PC-9 (cell line): ENCODE measurements at places on chromosomes 12 and 14.

DNA sequence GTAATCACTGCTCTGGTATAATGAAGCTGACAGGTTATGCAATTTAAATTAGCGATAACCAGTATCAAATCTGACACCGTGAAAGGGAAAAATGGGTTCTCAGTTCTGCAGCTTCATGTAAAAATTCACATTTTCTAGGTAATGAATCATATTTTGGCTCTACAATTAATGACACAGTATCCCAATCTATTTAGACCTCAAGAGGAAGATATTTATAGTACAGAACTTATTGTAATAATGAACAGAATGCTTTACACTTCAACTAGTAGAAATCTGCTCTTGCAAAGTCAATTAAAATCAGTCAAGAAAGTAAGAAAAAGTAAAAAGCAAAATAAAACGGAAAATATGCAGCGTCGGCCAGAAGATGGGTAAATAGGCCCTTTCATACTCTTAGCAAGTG is 24.3 kb downstream of the SEL1L start:
- no peak for DNase-seq
- no peaks in the 10 kb centered on the region for H3K4me1 ChIP-seq
- no peaks in the 10 kb centered on the region for H3K27me3 ChIP-seq
- no peak overlapping the region for H3K4me3 ChIP-seq

GRCh38 chr12:105783983-105784947 is 354.5 kb downstream of the NUAK1 start:
- no peaks in the 10 kb centered on the region for H3K4me1 ChIP-seq
- no peaks in the 10 kb centered on the region for H3K36me3 ChIP-seq
- H3K4me3 ChIP-seq, result no peak overlapping the region

- H3K27ac ChIP-seq, result peak overlapping the region; percentile 29; the same call in 1 of the 2 replicates
- H3K36me3 ChIP-seq, result no peaks in the 10 kb centered on the region
- no peak overlapping the region for H3K4me3 ChIP-seq
- peak; percentile 78 for DNase-seq
- H3K27me3 ChIP-seq, result no peaks in the 10 kb centered on the region
Observed at GRCh38 chr12:120013659-120014380, 24.8 kb downstream of the BICDL1 start.

- no peak overlapping the region for H3K4me3 ChIP-seq
- DNase-seq, result no peak
- no peak overlapping the region for H3K27ac ChIP-seq
- no peaks in the 10 kb centered on the region for H3K4me1 ChIP-seq
- H3K36me3 ChIP-seq, result no peaks in the 10 kb centered on the region
Observed at GRCh38 chr12:91785655-91786498, 359.8 kb downstream of the BTG1 start.

GRCh38 chr12:4271717-4272423 is 1.7 kb upstream of the CCND2 start:
- peaks cover 81% of the 10 kb centered on the region for H3K27me3 ChIP-seq
- no peak overlapping the region for H3K27ac ChIP-seq

- DNase-seq, result no peak
- peak overlapping the region; percentile 99 for H3K4me3 ChIP-seq
- H3K27me3 ChIP-seq, result no peaks in the 10 kb centered on the region
- peaks cover 49% of the 10 kb centered on the region for H3K4me1 ChIP-seq
- peaks cover 48% of the 10 kb centered on the region for H3K36me3 ChIP-seq
Observed at GRCh38 chr12:56723889-56724700, 1.0 kb downstream of the NACA start.

DNA sequence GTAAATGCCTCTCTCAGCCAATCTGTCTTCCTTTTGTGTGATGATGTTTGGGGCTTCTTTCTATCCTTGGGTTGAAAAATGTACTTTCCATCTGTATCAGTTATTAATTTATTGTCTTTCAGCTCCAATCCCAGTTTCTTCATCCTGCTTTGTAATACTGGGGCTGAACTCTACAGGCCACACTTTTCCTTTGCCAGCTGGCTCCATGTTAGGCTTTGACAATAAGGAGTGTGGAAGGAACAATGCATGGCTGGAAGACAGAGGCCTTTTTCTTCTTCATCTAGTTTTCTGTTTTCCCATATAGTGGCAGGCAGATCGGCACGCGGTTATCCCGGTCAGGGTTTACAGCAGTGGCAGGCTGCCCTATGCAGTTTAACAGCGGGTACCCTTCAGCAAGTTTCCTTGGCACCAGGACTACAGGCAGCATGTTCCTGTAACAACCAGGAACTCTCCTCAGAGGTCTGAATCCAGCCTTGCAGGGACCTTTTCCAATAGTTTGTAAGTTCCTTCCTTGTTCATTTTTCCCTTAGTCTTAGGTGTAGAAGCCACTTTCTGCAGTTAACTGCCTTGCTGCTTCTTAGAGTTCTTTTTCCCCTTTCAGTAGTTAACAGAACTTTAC is 38.5 kb upstream of the CRACR2A start:
- H3K36me3 ChIP-seq, result no peaks in the 10 kb centered on the region
- no peak overlapping the region for H3K4me3 ChIP-seq
- H3K4me1 ChIP-seq, result no peaks in the 10 kb centered on the region
- no peak for DNase-seq
- peaks cover 59% of the 10 kb centered on the region for H3K27me3 ChIP-seq

- no peaks in the 10 kb centered on the region for H3K27me3 ChIP-seq
- H3K4me1 ChIP-seq, result peaks cover 36% of the 10 kb centered on the region
- peak overlapping the region; percentile 38 for H3K27ac ChIP-seq
- H3K4me3 ChIP-seq, result no peak overlapping the region
- DNase-seq, result peak; percentile 93
Observed at GRCh38 chr12:65958456-65958855, 134.2 kb downstream of the HMGA2 start.

GRCh38 chr14:74848768-74849167 is 27.2 kb downstream of the PROX2 start:
- H3K4me1 ChIP-seq, result peaks cover 12% of the 10 kb centered on the region
- no peak overlapping the region for H3K4me3 ChIP-seq
- no peak overlapping the region for H3K27ac ChIP-seq
- H3K36me3 ChIP-seq, result no peaks in the 10 kb centered on the region
- no peaks in the 10 kb centered on the region for H3K27me3 ChIP-seq

- H3K4me1 ChIP-seq, result no peaks in the 10 kb centered on the region
- H3K4me3 ChIP-seq, result no peak overlapping the region
- no peaks in the 10 kb centered on the region for H3K27me3 ChIP-seq
- no peak overlapping the region for H3K27ac ChIP-seq
Observed at GRCh38 chr12:16492820-16493797, 112.9 kb downstream of the LMO3 start.

DNA sequence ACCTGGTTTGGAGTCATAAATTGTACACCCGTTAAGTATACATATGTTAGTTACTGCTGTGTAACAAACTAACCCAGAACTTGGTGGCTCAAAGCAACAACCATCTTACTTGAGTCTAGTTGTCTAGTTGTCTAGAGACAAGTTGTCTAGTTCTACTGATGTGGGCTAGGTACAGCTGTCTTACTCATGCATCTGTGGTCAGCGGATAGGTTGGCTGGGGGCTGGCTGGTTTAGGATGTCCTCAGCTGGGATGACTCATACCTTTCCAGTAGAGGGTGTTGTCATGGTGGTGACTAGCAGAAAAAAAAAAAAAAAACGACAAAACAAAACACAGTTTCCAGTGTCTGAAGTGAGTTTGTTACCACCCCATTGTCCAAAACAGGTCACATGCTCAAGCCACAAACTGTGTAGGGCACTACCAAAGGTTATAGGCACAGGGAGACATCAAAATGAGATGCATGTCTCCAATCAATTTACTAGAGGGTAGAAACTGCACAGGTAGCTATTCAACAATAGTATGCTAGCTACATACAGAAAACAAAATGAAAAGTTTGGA is 680.3 kb downstream of the MED13L start:
- H3K4me1 ChIP-seq, result no peaks in the 10 kb centered on the region
- H3K27me3 ChIP-seq, result peaks cover 64% of the 10 kb centered on the region
- no peak overlapping the region for H3K27ac ChIP-seq
- no peak for DNase-seq
- H3K36me3 ChIP-seq, result no peaks in the 10 kb centered on the region

DNA sequence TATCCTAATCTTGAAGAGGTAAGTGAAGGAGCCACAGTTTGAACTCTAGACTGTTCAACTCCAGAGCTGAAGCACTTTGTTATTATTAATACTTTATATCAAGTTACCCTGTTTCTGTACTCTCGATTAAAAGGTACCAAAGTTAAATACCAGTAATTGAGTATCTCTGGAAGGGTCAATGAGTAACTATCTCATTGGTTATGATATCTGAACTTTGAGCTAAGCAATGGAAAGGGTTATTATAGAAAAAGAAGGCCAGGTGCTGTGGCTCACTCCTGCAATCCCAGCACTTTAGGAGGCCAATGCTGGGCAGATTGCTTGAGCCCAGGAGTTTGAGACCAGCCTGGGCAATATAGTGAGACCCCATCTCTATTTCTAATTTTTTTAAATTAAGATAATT is 9.9 kb downstream of the TMEM19 start:
- H3K36me3 ChIP-seq, result peaks cover 3% of the 10 kb centered on the region; the same call in 1 of the 2 replicates
- DNase-seq, result no peak
- no peaks in the 10 kb centered on the region for H3K4me1 ChIP-seq
- no peak overlapping the region for H3K4me3 ChIP-seq

- H3K4me3 ChIP-seq, result no peak overlapping the region
- DNase-seq, result no peak
- no peaks in the 10 kb centered on the region for H3K36me3 ChIP-seq
Observed at GRCh38 chr14:104370256-104370870, 209.2 kb upstream of the C14orf180 start.

DNA sequence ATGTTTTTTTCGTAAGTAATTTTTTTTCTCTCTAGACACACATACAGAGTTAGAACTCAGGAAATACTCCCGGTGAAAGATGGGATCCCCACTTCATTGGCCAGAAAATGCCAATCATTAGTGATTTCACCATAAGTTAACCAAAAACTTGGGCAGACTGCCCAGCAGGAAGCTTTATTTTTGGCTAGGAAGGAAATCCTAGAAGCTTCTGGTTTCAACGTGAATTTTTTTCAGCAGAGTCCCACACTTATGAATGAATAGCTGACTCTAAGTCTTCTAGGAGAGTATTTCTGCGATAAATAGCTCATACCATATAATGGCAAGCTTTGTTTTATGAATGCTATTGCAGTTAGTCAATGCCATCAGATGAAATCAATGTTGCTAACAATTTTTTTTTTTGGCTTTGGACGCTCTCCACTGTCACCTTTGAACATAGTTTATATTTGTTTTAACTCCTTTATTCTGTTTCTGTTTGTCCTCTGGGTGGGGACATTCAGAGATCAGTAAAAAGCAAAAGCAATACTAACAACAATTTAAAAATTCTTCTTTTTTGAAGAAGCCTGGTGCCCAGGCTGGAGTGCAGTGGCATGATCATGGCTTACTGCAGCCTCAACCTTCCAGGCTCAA is 9.5 kb downstream of the PPP1CC start:
- no peaks in the 10 kb centered on the region for H3K27me3 ChIP-seq
- peaks cover 46% of the 10 kb centered on the region for H3K36me3 ChIP-seq
- no peak overlapping the region for H3K4me3 ChIP-seq
- DNase-seq, result no peak
- H3K4me1 ChIP-seq, result 0 out of 2 replicates have a peak, but pooled peaks cover 2% of the 10 kb centered on the region
- no peak overlapping the region for H3K27ac ChIP-seq

DNA sequence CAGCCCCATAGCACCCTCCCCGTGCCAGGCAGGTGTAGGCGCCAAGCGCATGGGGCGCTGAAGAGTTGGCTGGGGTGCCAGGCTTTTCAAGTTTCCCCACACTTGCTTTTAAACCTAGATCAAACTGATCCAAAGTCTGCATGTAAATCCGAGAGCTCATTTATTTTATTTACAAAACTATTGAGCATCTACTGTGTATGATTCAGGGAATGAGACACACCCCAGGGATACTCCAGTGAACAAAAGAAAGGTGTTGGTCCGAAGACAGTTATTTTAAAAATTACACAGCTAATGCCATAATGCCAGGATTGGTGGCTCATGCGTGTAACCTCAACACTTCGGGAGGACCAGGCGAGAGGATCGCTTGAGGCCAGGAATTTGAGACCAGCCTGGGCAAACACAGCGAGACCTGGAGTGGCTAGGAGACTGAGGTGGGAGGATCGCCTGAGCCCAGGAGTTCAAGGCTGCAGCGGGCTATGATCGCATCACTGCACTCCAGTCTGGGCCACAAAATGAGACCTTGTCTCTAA is 780 bp upstream of the SLC41A2 start:
- H3K27ac ChIP-seq, result peak overlapping the region; percentile 51
- peak overlapping the region; percentile 80 for H3K4me3 ChIP-seq
- peaks cover 25% of the 10 kb centered on the region for H3K4me1 ChIP-seq
- DNase-seq, result peak; percentile 27
- H3K27me3 ChIP-seq, result no peaks in the 10 kb centered on the region
- no peaks in the 10 kb centered on the region for H3K36me3 ChIP-seq

DNA sequence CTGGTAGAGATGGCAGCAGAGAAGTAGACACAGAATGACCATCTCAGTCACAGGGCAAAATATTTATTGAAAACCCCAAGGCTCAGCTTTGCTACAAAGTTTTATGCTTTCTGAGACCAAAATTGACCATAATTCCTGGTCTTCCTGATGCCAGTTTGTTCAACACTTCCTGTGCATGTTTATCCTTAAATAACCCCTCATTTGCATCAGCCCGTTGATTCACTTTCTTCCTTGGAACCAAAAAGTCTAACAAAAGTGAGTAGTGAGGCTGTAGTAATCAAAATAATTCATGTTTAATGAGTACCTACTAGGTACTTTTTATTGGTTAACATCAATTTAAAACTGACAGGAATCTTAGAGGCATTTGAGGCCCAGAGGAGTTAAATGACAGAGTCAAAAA is 51.7 kb downstream of the TRHDE start:
- no peak overlapping the region for H3K27ac ChIP-seq
- no peaks in the 10 kb centered on the region for H3K4me1 ChIP-seq
- no peak overlapping the region for H3K4me3 ChIP-seq
- no peaks in the 10 kb centered on the region for H3K27me3 ChIP-seq
- DNase-seq, result no peak

- H3K27ac ChIP-seq, result no peak overlapping the region
- H3K27me3 ChIP-seq, result peaks cover 98% of the 10 kb centered on the region
- H3K36me3 ChIP-seq, result no peaks in the 10 kb centered on the region
- no peak for DNase-seq
- H3K4me3 ChIP-seq, result no peak overlapping the region
Observed at GRCh38 chr12:54526812-54527630, 22.4 kb upstream of the PDE1B start.

DNA sequence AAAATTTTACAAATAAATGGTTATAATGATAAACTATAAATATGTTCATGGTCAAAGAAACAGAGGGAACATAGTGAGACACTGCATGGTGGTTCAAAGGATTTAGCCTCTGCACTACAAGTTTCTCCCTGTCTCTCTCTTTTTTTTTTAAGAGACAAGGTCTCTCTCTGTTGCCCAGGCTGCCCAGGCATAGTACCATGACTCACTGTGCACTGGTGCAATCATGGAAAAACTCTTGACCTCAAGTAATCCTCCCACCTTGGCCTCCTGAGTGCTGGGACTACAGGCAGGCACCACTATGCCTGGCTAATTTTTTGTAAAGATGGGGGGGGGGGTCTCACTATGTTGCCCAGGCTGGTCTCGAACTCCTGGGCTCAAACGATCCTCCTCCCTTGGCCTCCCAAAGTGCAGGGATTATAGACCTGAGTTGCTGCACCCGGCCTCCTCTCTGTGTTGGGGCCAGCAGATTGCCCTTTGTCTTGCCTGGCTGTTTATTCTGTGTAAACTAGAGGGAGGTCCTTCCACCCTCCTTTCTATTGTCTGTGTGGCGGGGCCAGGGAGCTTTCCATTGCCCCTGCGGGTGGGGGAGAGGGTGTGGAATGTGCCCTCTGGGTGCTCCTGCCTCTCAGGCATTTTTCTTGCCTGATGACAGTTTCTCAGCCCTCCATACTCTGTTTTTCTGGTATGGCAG is 22.1 kb downstream of the MTHFD1 start:
- H3K27ac ChIP-seq, result peak overlapping the region; percentile 46
- no peaks in the 10 kb centered on the region for H3K27me3 ChIP-seq
- DNase-seq, result peak; percentile 67
- H3K4me1 ChIP-seq, result peaks cover 22% of the 10 kb centered on the region
- H3K36me3 ChIP-seq, result peaks cover 5% of the 10 kb centered on the region; the same call in 1 of the 2 replicates
